ENCODE measurements at places on chromosomes 1 and 21.

- DNase-seq: no peak
These were observed 157.0 kb upstream of the GREM2 start for GRCh38 chr1:240768979-240769378.

- no peak for DNase-seq
These were observed 60.5 kb upstream of the SOD1 start for GRCh38 chr21:31599013-31599412.

- DNase-seq: no peak
These were observed 55.4 kb downstream of the KCNAB2 start for GRCh38 chr1:6100861-6101783.

GRCh38 chr21:28669321-28669720, 323.4 kb downstream of the LTN1 start:
- no peak for DNase-seq

- no peak for DNase-seq
These were observed 2.9 kb upstream of the RHEX start for GRCh38 chr1:206049919-206050600.
